ENCODE measurements at places on chromosomes 1 and 21.

DNA sequence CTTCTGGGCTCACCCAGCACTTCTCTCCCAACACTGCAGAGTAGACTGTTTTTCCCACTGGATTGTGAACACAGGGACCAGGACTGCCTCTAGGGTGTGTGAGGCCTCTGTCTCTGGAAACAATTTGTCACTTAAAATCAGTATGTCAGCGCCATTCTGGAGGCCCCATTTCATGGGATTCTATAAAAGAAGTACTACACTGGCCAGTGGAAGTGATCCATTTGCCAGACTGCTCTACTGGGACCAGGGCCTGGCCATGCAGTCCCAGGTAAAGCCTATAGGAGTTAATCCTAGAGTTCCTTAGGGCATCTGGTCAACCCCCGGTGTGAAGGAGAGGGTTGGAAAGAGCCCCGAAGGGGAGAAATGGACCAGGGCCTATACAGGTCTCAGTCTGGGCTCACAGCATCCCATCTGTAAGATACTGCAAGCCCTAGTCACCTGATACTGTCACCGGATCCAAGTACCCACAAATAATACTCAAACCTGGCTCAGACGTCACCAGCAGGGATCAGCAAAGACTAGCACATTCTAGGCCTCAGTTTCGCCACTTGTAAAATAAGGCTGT lies 245.0 kb downstream of the FOXD2 start:
- DNase-seq: no peak

DNA sequence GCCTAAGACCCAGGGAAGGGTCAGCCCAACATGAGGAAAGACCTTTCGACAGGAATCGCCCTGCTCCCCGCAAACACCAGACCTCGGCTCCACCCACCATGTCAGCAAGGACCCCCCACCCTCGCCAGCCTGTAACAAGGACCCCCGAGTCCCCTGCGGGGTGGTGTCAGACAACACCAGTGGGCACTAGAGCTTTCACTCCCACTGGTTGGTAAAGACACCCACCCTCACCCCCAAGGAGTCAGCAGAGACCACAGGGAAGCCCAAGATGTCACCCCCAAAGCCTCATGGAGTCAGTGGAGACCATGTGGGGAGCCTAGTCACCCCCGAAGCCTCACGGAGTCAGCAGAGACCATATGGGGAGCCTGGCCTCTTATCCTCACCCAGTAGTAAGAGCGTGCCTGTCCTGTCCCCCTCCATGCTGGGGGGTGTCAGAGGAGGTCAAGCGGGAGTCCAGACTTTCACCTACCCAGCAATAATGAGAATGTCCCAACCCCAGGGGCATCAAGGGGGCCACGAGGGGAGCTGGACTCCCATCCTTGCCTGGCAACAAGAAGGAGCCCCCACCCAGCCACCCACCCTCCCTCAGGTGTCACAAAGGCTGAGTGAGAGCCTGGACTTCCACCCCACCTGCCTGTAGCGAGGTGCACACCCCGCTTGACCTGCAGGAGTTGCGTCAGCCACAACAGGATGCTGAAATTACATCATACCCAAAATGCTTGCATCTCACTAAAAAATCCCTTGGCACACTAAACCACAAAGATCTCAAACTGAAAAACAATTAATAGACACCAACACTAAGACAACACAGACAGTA lies 24.8 kb downstream of the SLC19A1 start:
- no peak for DNase-seq

- no peak for DNase-seq
These were observed 113.3 kb downstream of the PTPN14 start for GRCh38 chr1:214438075-214438474.

- DNase-seq: no peak
These were observed 22.7 kb upstream of the ZNF436 start for GRCh38 chr1:23392125-23392855.

- no peak for DNase-seq
These were observed 62.3 kb upstream of the ARTN start for GRCh38 chr1:43871181-43871910.

- DNase-seq: peak; percentile 33
These were observed 6.1 kb upstream of the CD1A start for GRCh38 chr1:158248118-158248517.

DNA sequence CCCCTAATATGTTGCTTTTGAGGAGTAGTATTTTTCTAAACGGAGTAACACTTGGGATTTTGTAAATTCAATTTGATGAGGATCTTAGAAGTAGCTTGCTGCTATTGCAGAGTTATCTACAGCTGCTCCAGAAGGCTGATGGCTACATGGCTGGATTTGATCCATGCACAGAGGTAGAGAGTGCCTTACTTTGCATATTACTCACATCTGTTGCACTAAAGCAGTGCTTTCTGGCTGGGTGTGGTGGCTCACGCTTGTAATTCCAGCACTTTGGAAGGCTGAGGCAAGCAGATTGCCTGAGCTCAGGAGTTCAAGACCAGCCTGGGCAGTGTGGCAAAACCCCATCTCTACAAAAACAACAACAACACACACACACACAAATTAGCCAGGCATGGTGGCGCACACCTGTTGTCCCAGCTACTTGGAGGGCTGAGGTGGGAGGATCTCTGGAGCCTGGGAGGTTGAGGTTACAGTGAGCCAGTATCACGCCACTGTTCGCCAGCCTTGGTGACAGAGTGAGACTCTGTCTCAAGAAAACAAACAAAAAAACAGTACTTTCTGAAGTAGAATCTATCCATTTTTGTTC lies 24.6 kb downstream of the RALGPS2 start:
- no peak for DNase-seq

GRCh38 chr1:54138994-54139393 lies 13.8 kb downstream of the CDCP2 start:
- no peak for DNase-seq

- no peak for DNase-seq
These were observed 55.9 kb downstream of the RRAGC start for GRCh38 chr1:38803647-38804046.

- DNase-seq: peak; percentile 89
These were observed 1.2 kb downstream of the MAP3K6 start for GRCh38 chr1:27365372-27366112.

DNA sequence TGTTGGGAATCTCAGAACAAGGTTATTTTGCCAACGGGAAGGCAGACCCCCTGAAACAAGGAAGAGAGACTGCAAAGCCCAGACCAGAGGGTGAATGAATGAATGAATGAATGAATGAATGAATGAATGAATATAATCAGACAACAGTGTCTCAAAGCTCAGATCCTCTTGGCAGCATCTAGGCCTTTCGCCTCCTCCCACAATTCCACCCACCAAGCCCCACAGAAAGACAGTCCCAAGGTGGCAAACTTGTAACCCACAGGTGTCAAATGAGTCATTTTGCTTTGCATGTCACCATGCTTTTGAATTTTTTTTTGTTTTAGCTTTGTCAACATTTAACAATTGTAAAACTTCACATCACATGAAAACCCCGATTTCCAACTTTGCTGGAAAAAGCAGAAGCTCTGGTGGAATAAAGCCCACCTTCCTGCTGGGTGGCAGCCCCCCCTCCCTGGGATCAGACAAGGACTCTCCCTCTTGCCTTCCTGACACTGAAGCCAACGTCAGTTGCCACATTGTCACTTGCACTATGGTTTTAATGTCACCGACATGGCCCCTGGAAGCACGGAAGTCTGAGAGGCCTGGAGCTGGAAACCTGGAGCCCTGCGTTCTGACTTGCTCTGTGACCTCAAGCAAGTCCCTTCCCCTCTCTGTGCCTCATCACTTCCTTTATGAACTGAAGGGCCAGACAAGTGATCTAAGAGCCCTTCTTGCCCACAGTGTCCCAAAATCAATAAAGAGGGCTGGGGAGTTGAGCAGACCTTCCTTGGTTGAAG lies 134.6 kb upstream of the RUNX3 start:
- no peak for DNase-seq

GRCh38 chr1:181127898-181128453 lies 39.5 kb downstream of the IER5 start:
- DNase-seq: no peak

- DNase-seq: no peak
These were observed 28.8 kb upstream of the ZBTB18 start for GRCh38 chr1:244022311-244022710.

DNA sequence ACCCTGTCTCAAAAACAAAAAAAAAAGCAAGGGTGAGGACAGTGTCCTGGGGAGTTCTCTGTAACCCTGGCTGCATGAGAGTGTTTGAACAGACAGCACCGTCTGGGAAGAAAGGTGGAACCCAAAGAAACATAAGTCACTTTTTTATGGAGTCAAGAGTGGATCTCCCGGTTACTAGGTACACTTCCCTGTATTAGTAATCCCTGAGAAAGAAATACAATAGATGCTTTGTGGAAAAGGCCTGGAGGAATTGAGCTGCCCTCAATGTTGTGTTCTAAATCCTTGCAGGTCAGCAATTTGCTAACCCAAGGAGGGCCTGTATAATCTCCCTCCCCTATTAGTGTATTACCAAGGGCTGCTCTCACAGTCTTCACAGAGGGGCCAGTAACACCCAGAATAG lies 16.6 kb downstream of the DEGS1 start:
- no peak for DNase-seq

DNA sequence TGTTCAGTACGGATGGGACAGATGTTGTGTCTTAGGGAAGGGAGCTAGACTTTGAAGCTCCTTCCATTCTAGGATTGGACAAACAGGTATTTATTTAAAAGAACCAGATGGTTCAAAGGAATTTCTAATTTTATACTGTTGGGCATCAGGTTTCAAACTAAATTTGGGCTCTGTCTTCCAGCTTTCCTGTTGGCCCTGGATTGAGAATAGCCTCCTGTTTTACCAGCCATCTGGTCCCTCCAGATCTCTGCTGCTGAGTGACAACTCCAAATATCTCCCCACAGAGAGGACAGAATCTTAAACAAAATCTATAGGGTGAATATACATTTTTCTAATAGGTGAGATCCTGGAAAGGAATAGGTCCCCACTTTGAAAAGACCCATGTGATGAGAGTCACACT lies 52.5 kb upstream of the CNIH3 start:
- DNase-seq: no peak

- DNase-seq: no peak
These were observed 3.7 kb downstream of the LY9 start for GRCh38 chr1:160799641-160800040.

DNA sequence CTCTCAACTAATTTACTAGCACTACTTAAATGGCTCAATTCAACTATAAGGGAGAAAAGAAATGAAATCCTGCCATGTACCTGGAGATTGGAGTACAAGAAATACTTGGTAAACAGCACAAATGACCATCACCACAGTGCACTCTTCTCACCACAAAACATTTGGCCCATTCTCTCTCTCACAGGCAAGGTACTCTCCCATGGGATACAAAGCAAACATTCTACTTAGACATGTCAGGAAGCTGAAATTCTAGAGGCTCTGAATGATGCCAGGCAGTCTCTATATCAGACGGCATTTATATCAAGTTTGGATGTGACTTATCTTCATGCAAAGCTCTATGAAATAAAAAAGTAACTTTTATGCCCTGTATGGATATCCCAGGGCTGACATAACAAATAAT lies 72.5 kb downstream of the DPT start:
- no peak for DNase-seq

DNA sequence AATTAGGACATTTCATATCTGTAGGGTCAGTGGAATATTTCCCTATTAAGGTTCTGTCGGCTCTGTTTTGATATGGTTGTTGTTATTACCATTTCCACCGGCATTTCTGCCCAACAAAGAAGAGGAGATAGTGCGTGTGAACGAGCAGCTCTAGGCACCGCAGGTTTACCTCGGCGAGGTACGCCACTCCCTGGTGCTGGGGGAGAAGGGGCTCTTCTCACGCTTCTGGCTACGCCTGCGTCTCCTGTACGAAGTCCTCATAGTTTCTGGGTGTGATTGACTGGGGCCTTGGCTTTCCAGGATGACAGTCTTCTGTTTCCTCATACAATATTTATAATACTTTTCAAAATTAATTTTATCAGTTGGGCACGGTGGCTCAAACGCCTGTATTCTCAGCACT lies 54.4 kb upstream of the DIP2A start:
- no peak for DNase-seq

DNA sequence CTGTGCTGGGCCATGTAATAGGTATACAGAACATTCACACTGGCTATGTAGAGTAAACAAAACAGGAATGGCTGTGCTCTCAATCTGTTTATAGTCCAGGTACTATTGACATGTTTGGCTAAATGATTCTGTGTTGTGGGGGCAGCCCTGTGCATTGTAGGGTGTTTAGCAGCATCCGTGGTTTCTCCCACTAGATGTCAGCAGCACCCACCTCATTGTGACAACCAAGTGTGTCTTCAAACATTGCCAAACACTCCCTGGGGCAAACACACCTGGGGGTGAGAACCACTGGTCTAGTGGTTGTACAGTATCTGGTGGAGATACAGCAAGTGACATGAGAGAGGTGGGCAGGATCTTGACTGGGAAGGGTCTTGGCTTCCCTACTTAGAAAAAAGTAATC lies 80.4 kb upstream of the SPATA6 start:
- DNase-seq: no peak

- no peak for DNase-seq
These were observed 3.9 kb downstream of the ADIPOR1 start for GRCh38 chr1:202954057-202954745.

- DNase-seq: no peak
These were observed 31.9 kb upstream of the SGIP1 start for GRCh38 chr1:66502086-66502485.

GRCh38 chr21:42466700-42467099 lies 29.3 kb downstream of the RSPH1 start:
- DNase-seq: no peak

DNA sequence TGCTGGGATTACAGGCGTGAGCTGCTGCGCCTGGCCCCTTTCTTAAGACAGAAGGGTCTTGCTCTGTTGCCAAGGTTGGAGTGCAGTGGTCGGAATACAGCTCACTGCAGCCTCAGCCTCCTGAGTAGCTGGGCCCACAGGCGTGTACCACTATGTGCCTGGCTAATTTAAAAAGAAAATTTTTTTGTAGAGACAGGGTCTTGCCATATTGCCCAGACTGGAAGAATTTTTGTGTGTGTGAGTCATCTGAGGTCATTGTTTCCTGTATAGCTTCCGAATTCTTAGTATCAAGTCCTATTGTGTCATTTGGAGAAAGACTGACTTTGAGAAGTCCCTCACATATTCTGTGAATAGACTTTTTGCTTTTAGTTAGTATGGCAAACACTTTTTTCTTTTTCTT lies 4.7 kb downstream of the SZRD1 start:
- no peak for DNase-seq

DNA sequence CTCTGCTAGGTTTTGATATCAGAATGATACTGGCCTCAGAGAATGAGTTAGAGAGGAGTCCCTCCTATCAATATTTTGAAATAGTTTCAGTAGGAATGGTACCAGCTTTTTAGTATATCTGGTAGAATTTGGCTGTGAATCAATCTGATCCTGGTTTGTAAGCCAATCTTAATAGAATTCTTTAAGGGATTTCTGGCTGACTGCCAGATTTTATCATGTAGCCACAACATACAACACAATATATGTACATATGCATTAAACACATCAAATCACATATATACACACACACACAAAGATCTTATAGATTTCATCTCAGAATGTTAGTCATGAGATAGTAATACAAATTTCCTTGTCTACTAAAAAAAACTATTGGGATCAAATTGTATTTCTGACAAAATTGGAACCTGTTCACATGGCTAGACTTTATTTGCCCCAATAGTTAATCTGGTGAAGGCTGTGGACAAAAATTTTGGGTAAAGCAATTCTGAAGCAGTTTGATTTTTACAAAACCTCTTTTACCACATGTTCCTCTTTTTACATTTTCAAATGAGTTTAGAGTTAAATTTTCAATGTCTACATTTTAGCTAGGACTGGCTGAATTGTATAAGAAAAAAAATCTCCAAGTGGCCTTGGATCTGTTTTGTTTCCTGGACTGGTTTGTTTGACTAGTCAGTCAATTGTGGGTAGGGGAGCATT lies 151.7 kb downstream of the FASLG start:
- DNase-seq: no peak

GRCh38 chr1:165543532-165544438 lies at the start of gene LRRC52:
LRRC52 (plus strand) TSS chr1:165544000; CDS start chr1:165544297, 297 bp downstream.
- no peak for DNase-seq
